Aorta (tissue), 5 donors: ENCODE measurements at places on chromosomes 7 and 10. TPM values are rescaled to one million over a fixed set of nuclear protein-coding genes. Genes with fewer than 3 reads are reported as not detected.
A peak's percentile ranks its signal among the peaks of the same experiment; 100 is the strongest.

DNA sequence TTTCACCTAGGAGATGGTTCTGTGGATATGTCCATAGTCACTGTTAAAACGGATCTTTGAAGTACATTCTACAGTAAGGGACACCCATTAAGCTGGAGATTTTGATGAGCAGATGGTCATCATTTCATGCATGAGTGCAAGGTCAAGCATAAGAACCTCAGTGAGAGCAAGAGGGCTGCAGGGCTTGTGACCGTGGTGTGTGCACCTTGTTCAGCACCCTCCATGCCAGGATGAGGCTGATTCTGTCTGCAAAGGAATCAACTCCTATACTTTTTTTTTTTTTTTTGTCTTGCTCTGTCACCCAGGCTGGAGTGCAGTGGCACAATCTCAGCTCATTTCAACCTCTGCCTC, 17.6 kb downstream of the PDSS1 start:
- DNase-seq: no peak

DNA sequence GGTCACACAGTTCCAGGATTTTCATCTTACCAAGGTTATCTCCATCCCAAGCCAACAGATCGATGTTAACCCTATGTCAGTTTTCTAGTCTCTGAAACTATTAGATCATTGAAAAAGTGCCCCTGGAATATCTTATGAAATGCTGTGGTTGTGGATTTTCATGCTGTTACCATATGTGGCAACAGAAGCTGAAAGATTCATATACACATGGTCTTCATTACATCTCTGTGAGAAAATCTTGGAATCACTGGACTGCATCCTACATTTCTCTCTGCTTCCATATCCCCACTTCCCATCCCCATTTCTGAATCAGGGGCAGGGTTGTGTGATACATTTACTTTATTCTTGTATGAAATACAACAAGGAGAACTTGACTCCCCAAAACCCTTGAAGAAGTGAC, 146.1 kb downstream of the SLC16A9 start:
- DNase-seq: no peak

GRCh38 chr7:468681-469562, 50.7 kb downstream of the PDGFA start:
- DNase-seq: peak; percentile 64

Gene ZNF273
- 1.9 TPM for polyA plus RNA-seq

Gene ABCC2
- polyA plus RNA-seq: 2.5 TPM
